A673 (cell line): ENCODE measurements at places on chromosomes 6 and 20.
A peak's percentile ranks its signal among the peaks of the same experiment; 100 is the strongest.

DNA sequence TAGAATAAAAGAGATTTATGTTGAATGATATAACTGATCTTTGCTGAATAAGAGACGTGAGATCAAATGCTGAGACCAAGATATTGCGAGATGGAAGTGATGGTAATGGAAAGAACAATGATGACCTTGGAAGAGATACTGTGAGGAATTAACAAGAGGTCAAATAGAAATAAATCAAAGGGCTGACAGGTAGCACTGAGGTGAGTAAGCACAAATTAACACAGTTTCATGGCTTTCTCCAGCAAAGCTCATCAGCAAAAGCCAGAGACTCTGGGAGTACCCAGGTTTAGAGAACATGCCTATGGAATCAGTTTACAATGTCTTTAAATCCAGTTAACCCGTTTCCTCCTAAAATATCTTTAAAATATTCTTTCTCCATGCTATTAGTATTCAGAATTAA, 53.3 kb downstream of the POU3F2 start:
- no peaks in the 10 kb centered on the region for H3K4me1 ChIP-seq
- H3K4me3 ChIP-seq, result no peak overlapping the region
- no peaks in the 10 kb centered on the region for H3K36me3 ChIP-seq
- no peak for DNase-seq
- H3K27me3 ChIP-seq, result no peaks in the 10 kb centered on the region
- no peak overlapping the region for H3K27ac ChIP-seq

DNA sequence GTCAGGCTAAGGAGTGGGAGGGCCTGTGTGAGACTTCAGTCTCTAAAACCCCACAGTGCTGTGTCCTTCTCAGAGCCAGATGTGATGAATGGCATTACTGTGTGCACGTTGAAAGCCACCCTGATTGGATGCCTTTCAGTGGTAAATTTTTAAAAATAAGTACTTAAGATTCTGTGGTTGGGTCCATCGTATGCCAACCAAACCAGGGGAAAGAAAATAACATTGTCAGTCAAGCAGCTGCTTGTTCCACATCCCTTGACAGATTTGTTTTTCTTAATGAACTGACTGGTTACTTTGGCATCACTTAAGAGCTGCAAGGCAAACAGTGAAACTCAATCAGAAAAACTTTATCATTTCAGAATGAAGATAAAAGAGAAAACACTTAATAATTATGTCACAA, 334.0 kb upstream of the NT5E start:
- H3K4me3 ChIP-seq, result no peak overlapping the region
- no peak overlapping the region for H3K27ac ChIP-seq
- H3K4me1 ChIP-seq, result peaks cover 20% of the 10 kb centered on the region

GRCh38 chr20:36883977-36884535, 8.1 kb downstream of the TLDC2 start:
- peaks cover 5% of the 10 kb centered on the region for H3K4me1 ChIP-seq
- no peaks in the 10 kb centered on the region for H3K27me3 ChIP-seq
- DNase-seq, result no peak
- no peaks in the 10 kb centered on the region for H3K36me3 ChIP-seq
- no peak overlapping the region for H3K27ac ChIP-seq
- H3K4me3 ChIP-seq, result no peak overlapping the region

DNA sequence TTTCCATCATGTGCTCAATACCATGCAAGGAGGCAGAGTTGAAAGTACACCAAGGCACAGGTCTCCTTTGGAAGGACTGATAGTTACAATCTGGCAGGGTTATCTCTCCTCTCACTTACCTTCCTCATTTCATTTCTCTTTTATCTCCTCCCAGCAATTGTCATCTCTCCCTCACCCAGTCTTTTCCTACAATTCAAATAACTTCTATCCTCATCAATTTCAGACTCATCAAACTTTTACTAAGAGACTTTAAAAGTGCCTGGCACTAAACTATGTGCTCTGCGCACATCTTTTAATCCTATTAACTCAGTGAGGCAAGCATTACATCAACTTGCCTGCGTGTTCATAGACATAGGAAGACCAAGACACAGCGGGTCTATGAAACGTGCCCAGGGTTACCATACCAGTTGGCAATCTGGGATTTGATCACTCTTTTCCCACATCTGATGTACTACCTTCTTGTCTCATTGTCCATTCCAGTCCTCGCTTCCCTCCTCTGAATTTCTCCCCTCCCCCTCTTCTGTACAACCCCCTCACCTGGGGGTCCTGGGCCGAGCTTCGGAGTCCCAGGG, 1.2 kb downstream of the VARS1 start:
- H3K4me3 ChIP-seq, result peak overlapping the region; percentile 84
- peaks cover 11% of the 10 kb centered on the region for H3K4me1 ChIP-seq
- peak; percentile 78 for DNase-seq
- peak overlapping the region; percentile 99 for H3K27ac ChIP-seq
- H3K27me3 ChIP-seq, result no peaks in the 10 kb centered on the region

- H3K36me3 ChIP-seq, result no peaks in the 10 kb centered on the region
- H3K27ac ChIP-seq, result no peak overlapping the region
- no peaks in the 10 kb centered on the region for H3K27me3 ChIP-seq
- H3K4me3 ChIP-seq, result no peak overlapping the region
- no peak for DNase-seq
Observed at GRCh38 chr6:105292689-105293339, 110.1 kb downstream of the PREP start.

GRCh38 chr20:62437496-62437895, 10.2 kb upstream of the RBBP8NL start:
- H3K4me3 ChIP-seq, result no peak overlapping the region
- H3K36me3 ChIP-seq, result no peaks in the 10 kb centered on the region
- no peaks in the 10 kb centered on the region for H3K4me1 ChIP-seq

DNA sequence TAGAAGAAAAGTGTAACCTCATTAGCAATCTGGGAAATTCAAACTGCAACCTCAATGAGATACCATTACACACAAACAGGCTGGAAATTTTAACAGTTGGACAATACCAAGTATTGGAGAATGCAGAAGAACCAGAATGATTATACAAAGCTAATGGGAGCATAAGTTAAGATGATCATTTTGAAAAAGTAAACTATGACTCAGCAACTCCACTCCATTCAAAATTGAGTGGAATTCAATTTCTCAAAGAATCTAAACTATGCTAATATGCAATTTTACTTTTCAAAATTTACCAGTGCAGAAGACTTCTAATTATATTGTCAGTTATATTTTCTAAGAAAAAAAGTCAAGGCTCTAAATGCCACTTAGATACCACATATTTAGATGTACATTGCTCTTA, 17.2 kb downstream of the GPLD1 start:
- H3K36me3 ChIP-seq, result no peaks in the 10 kb centered on the region
- H3K27me3 ChIP-seq, result no peaks in the 10 kb centered on the region
- H3K4me1 ChIP-seq, result no peaks in the 10 kb centered on the region
- H3K4me3 ChIP-seq, result no peak overlapping the region

DNA sequence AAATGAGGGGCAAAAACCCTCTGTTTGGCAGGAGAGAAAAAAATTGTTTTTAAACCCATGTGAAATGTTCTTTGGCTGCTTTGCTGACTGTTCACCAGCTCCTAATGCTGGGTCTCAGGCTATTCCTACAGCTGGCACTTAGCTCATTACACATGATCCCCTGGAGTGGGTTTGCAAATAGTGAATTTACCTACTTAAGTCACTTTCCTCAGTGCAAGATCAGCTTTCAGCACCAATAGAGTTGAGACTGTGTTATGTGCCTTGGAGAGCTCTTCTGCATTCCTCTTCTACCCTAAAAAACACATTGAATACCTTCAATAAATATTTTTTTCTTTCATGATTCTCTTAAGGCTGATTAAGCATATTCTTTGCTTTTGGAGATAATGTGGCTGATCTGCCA, 58.4 kb upstream of the PRDM1 start:
- no peak overlapping the region for H3K27ac ChIP-seq
- no peaks in the 10 kb centered on the region for H3K4me1 ChIP-seq
- H3K27me3 ChIP-seq, result no peaks in the 10 kb centered on the region
- no peak overlapping the region for H3K4me3 ChIP-seq
- DNase-seq, result no peak

DNA sequence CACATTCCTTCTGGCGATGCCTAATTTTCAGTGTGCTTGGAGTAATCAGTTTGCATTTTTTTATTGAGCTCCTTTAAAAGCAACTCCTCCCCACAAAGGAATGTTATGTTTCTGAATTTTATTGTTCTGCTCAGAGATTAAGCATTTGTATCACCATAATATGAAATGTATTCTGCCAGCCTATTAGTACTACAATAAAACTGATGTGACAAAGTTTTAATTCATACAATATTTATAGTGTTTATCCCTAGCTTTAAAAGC, 236.9 kb upstream of the ASCC3 start:
- peak overlapping the region; percentile 25 for H3K4me3 ChIP-seq
- H3K36me3 ChIP-seq, result no peaks in the 10 kb centered on the region
- no peaks in the 10 kb centered on the region for H3K27me3 ChIP-seq
- DNase-seq, result no peak
- H3K27ac ChIP-seq, result no peak overlapping the region

DNA sequence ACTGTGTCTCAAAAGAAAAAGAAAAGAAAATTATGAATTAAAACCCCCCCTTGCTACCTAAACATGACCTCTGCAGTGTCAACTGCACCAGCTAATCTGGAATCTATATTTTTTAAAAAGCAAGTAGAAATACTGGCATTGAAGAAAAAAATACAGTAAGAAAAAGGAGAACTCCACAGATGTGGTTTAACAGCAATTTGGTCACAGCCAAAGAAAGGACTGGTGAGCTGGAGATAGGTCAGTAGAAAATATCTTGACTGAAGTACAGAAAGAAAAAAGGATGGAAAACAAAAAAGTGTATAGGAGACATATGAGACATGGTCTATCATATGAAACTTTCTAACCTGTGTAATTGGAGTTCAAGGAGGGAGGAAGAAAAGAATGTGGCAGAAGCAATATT, 44.1 kb upstream of the ERVFRD-1 start:
- peaks cover 9% of the 10 kb centered on the region for H3K27me3 ChIP-seq
- H3K27ac ChIP-seq, result no peak overlapping the region
- no peak overlapping the region for H3K4me3 ChIP-seq
- H3K36me3 ChIP-seq, result no peaks in the 10 kb centered on the region
- DNase-seq, result no peak

DNA sequence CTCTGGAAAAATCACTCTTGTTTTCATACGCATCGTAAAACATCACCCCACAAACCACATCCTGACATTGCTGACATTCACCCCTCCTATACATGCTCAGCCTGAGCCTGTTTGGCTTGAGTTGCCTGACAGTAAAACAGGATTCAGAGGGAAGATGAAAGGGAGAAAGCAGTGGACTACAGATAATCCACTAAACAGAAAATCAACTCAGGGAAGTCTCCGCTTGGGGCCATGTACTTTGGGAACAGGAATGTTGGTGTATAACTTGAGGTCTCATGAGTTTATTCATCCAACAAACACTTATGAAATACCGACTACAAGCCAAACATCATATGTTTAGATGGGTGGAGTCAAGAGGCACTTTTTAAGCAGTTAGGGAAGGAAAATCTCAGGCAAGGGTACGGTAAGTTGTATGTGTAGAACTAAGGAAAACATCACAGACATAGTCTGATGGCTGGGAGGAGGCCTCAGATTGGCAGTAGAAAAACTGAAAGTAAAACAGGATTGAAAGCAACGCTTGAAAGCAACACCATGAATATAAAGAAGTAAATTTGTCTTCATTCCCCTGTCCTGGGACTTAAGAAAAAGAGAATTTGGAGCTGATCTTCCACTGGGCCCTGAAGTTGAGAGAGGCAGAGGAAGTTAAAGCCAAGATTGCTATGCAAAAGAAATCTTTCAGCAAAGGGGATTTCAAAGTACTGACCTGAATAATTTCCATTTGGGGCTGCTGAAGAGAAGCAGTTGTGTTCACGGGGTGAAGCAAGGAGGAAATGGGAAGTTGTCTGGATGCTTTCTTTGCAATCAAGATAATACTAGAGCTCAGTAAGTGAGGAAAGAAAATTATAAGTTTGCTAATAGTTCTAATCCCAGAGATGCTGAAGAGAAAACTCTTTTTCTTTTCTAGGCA, 28.8 kb downstream of the PDE7B start:
- DNase-seq, result no peak
- H3K27ac ChIP-seq, result no peak overlapping the region
- H3K36me3 ChIP-seq, result no peaks in the 10 kb centered on the region
- H3K27me3 ChIP-seq, result peaks cover 23% of the 10 kb centered on the region

DNA sequence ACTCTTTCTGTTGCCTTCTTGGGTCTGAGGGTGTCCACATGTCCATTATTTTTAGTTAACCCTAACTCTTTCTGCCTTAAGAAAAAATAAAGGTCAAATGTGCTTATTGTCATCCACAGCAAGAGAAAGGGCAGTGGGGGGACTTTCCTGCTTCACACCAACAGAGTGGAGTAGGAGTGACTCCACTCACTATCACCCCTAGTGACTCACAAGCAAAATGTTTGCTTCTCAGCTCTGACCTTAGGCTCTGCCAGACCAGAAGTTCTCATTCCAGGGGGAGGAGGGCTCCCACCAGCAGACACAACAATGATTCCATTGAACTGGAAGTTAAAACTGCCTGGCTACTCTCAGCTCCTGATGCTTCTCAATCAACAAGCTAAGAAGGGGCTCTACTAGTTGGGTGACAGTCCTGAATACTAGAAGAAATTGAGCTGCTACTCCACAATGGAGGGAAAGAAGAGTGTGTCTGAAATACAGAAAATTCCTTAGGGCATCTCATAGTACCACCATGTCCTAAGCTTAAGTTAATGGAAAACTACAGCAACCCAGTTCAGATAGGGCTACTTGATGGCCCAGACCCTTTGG, 83.9 kb upstream of the AFDN start:
- H3K4me1 ChIP-seq, result no peaks in the 10 kb centered on the region
- H3K27ac ChIP-seq, result no peak overlapping the region
- H3K4me3 ChIP-seq, result no peak overlapping the region
- no peak for DNase-seq
- H3K36me3 ChIP-seq, result no peaks in the 10 kb centered on the region

DNA sequence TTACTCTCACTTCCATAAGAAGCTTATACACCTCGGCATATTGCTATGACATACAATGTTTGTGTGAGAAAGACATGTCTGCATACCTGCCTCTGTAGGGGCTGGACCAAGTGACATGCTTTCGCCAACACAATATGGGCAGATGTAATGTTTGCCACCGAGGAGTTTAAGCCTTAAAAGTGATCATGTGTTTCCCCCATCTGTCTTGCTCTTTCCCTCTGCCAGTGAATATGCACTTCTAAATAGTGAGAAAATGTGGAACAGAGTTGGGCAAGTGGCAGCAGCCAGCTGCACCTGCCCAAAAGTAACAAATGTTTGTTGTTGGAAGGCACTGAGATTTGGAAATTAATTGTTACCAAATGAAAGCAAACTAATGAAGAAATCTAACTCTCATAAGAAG, 274.8 kb upstream of the BTBD3 start:
- H3K27ac ChIP-seq, result no peak overlapping the region
- H3K4me1 ChIP-seq, result no peaks in the 10 kb centered on the region
- H3K36me3 ChIP-seq, result no peaks in the 10 kb centered on the region
- peaks cover 4% of the 10 kb centered on the region for H3K27me3 ChIP-seq
- H3K4me3 ChIP-seq, result no peak overlapping the region

- no peak for DNase-seq
- no peaks in the 10 kb centered on the region for H3K27me3 ChIP-seq
- no peaks in the 10 kb centered on the region for H3K4me1 ChIP-seq
- H3K4me3 ChIP-seq, result no peak overlapping the region
- H3K36me3 ChIP-seq, result no peaks in the 10 kb centered on the region
- H3K27ac ChIP-seq, result no peak overlapping the region
Observed at GRCh38 chr6:68279793-68280557, 355.1 kb upstream of the ADGRB3 start.

GRCh38 chr20:60935971-60936370, 316.1 kb upstream of the CDH4 start:
- DNase-seq, result peak; percentile 3
- no peaks in the 10 kb centered on the region for H3K36me3 ChIP-seq
- H3K27ac ChIP-seq, result no peak overlapping the region
- no peak overlapping the region for H3K4me3 ChIP-seq
- H3K27me3 ChIP-seq, result peaks cover 4% of the 10 kb centered on the region
- H3K4me1 ChIP-seq, result no peaks in the 10 kb centered on the region

- H3K4me3 ChIP-seq, result no peak overlapping the region
- no peaks in the 10 kb centered on the region for H3K27me3 ChIP-seq
Observed at GRCh38 chr6:86192123-86192522, 549.4 kb upstream of the SYNCRIP start.
